HS-5 (cell line): ENCODE measurements at places on chromosomes 1 and 21.

DNA sequence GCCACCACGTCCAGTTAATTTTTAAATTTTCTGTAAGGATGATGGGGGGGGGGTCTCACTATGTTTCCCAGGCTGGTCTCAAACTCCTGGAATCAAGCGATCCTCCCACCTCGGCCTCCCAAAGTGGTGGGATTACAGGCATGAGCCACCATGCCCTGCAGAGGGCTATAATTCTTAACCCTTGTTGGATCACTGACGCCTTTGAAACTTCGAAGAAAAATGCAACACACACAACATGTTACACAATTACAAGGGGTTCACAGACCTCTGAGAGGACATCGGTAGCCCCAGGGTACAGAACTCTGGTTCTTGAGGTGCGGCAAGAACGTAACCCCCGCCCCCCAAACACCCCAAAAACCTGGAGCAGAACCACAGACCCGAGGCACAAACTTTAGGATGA is 8.4 kb upstream of the LUZP1 start:
- no peak for DNase-seq

GRCh38 chr21:44897326-44898010 is 23.2 kb downstream of the ITGB2 start:
- DNase-seq: no peak

DNA sequence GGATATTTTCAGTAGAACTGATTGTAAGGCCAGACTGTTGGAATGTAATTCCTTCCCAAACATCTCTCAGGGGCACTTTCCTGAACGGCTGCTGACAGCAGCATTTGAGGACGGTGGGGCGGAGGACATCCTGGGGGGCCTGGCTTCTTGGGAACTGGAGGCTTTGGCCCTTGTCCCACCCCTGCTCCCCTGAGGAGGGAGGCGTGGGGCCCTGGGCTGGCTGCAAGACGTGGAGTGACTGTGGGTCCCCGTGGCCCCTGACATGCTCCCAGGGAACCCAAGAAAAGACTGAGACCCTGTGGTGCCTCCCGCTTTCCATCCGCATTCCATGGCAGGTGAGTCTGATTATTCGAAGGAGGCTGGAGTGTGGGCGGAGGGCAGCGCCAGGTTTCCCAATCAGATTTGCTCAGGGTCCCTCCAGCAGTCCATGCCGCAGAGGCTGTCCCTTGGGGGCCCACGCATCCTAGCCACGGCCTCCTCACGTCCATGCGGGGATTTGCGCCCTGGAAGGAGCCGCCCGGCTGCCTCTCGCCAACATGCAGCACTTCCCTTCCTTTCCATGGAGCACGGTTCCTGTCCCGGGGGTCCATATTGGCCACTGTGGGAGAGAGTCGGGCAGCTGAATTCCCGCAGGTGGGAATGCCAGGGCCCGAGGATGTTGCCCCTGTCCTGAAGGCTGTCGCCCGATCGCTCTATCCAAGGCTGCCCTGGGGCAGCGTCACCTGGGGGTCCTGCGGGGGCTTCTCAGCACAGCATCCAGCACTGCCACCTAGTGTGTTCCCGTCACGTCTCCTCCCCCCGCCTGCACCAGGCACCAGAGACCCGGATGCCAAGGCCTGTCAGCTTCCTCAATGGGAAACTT is 69.0 kb downstream of the FAAP20 start:
- DNase-seq: no peak

- DNase-seq: no peak
Observed at GRCh38 chr1:17193222-17194132, 11.5 kb upstream of the PADI1 start.

- no peak for DNase-seq
Observed at GRCh38 chr1:21704145-21704544, 35.0 kb upstream of the RAP1GAP start.
